Stimulated activated CD8-positive, alpha-beta memory T cell treated with anti-CD3 and anti-CD28 coated beads, Interleukin-7, amount 100 ng/mL, for 24 hours (primary cell): ENCODE measurements at places on chromosomes 2 and 18.

GRCh38 chr18:9631814-9632496 is 17.6 kb upstream of the PPP4R1 start:
- no peak for DNase-seq

GRCh38 chr2:109382226-109382895 is 231.4 kb downstream of the SEPTIN10 start:
- no peak for DNase-seq

DNA sequence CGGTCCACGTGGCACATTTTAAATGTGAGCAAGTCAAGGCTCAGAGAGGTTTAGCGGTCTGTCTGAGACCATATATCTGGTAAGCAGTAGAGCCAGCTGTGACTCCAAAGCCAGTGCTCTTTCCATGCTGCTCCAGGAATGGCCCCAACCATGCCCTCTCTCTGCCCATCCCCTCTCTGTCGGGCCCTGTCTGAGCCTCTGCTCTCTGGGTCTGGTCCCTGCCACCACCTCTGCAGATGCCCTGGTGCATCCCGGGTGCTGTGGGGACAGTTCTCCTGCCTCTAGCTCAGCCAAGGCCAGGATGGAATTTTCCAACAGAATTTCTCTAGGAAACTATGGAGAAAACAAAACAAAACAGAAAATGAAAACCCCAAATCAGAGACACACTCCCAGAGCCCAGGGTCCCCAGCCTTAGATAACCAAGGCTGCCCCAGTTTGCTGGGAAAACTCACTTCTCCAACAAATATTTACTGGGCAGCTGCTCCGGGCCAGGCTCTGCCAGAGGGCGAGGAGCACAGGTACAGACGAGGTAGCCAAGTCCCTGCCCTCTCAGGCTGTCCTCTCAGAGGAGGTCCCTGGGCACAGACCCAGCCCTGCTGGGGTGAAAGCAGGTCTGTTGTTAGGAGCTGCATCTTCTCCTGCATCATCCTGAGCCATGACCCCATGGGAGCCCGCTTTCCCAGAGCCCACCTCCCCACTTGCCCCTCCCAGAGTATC is 9.2 kb downstream of the ADRA2B start:
- DNase-seq = no peak

DNA sequence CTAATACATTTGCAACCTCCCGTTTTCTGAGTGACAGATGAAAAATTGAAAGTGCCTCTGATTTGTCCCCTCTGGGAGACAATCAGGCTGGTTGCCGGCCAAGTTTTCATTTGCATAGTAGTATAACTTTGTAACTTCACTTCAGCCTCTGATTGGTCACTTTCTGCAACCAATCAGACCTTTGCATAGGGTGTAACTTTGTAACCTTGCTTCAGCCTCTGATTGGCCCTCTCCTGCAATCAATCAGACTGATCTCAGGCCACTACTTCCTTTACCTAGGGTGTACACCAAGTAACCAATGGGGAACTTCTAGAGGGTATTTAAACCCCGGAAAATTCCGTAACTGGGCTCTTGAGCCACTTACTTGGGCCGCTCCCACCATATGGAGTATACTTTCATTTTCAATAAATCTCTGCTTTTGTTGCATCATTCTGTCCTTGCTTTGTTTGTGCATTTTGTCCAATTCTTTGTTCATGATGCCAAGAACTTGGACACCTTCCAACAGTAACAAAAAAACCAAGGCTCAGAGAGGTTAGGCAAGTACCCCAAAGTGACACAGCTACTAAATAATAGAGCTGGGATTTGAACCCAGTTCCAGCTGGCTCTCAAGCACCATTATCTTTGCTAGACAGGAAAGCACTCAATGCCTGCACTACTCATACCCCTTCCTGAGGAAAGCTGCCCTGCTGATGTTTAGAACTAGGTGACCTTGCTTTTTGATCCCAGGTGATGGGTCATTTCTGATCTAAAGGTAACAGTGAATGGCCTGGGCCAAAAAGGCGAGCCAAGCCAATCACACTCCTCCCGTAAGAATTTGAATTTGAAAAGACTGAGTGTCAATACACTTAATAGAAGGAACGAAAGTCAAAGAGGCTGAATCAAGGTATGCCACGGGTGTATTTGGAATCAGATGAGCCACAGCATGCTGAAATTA is 10.9 kb upstream of the MYOM1 start:
- no peak for DNase-seq

DNA sequence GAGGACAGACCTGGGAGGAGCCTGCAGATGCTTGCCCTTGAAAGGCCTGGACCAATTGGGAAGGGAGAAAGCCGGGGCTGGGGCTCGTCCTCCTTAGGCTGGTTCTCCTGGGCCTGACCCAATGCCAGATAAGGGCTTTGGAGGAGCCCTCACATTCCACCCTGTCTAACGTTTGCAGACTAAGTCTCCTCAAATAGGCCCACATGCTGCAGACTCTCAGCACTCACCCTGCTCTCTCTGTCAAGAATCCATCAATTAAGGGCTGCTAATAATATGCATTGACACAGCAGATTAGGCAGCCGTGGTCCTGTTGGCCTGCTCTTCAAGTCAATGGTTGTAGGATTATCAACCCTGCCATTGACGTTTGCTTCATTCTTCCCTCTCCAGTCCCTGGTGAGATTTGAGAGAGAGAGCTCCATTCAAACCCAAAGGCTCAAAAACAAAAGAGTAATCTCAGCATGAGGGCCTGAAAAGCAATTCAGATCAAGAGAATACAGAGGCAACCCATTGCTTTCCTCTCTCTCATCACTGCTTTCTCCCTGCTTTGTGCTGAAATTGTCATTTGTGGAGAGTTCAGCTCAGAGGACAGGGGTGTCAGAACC is 167.6 kb downstream of the INSIG2 start:
- DNase-seq = no peak

GRCh38 chr18:78169174-78169864 is 810.3 kb upstream of the SALL3 start:
- no peak for DNase-seq

- no peak for DNase-seq
Measured at GRCh38 chr2:73101626-73102256, 11.0 kb downstream of the RAB11FIP5 start.

DNA sequence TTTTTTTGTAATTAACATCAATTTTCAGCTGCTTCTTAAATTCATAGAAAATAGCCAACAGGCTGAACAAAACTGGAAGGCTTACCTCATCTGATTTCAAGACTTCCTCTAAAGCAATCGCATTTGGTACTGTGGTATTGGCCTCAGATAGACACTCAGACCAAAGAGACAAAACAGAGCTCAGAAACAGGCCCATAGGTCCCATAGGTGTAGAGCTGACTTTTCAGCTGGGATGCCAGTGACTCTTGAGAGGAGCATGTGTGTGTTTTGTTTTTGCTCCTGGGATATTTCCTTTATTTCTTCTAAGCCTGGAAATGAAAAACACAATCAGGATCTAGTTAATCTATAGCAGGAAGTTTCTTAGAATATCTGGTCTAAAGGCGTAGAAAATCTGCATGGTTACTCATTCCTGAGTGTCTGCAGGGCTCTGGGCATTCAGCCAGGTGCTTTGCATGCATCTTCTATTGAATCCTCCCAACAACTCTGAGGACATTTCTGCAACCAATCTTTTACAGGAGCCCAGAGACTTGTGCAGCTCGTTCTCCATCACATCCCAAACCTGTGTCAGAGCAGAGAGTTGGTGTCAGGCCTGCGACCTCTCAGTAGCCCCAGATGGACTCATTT is 190.8 kb downstream of the RTP5 start:
- no peak for DNase-seq

- no peak for DNase-seq
Measured at GRCh38 chr2:172970660-172971059, 105.0 kb upstream of the MAP3K20 start.

GRCh38 chr18:7021994-7022840 is 95.4 kb downstream of the LAMA1 start:
- no peak for DNase-seq

GRCh38 chr2:120922571-120923332 is 187.1 kb downstream of the GLI2 start:
- DNase-seq = no peak

- no peak for DNase-seq
Measured at GRCh38 chr2:19021100-19021476, 337.3 kb downstream of the OSR1 start.

DNA sequence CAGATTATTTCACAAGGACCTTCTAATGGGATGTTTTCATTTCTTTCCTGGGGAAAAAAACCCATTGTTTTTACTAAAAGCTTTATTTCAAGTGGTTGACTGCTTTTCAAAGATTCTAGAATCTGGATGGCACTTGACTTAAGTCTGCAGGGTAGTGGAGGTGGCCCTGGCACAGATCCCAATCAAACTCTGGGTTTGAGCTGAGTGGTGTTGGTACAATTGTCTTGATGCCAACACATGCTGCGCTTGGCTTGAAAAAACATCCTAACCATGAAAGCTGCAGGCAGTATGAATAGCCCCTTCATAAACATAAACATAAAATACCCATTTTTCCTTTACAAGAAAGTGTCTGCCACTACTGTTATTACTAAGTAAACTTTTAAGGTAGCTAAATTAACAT is 3.6 kb downstream of the PAPOLG start:
- DNase-seq = no peak

- DNase-seq = no peak
Measured at GRCh38 chr2:51120754-51121280, 88.9 kb upstream of the NRXN1 start.

DNA sequence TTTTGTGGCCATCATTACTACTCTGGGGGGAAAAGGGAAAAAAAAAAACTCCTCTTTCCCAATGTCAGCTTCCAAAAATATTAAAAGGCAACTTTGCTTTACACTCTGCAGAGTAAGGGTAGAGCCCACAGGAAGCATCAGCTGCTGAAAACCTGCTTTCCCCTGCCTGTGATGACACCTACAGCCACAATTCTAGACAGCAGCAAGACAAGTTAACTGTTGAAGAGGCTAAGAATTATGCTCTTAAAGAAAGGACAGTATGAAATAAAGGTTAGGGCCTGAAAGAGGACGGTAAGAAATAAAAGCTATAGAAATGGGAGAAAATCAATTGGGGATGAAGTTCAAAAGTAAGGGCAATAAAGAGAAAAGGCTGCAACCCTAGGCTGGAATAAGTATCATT is 3.0 kb downstream of the PDE11A start:
- no peak for DNase-seq

DNA sequence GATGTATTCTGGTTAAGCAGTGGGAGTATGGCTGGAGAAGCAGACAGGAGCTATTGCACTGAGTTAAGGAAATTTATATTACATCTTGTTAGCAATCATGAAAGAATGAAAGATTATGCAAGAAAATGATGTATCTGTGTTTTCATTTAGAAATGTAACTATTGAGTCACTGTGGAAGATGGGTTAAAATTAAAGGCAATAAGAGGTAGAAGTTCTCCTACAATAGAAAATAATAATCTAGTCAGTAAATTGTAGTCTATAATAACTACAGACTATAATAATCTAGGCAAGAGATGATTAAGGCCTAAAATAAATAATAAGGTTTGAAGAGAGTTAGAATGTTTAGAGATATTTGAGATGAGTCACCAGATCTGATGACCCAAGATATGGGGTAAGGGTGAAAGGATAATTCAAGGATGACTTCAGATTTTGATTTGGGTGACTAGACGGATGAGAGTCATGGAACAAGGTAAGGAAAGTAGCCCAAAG is 371.9 kb upstream of the KCNH7 start:
- DNase-seq = no peak

GRCh38 chr18:76429262-76430126 is 65.5 kb downstream of the ZNF516 start:
- no peak for DNase-seq

GRCh38 chr2:208297961-208298360 is 31.9 kb downstream of the PIKFYVE start:
- DNase-seq = no peak

DNA sequence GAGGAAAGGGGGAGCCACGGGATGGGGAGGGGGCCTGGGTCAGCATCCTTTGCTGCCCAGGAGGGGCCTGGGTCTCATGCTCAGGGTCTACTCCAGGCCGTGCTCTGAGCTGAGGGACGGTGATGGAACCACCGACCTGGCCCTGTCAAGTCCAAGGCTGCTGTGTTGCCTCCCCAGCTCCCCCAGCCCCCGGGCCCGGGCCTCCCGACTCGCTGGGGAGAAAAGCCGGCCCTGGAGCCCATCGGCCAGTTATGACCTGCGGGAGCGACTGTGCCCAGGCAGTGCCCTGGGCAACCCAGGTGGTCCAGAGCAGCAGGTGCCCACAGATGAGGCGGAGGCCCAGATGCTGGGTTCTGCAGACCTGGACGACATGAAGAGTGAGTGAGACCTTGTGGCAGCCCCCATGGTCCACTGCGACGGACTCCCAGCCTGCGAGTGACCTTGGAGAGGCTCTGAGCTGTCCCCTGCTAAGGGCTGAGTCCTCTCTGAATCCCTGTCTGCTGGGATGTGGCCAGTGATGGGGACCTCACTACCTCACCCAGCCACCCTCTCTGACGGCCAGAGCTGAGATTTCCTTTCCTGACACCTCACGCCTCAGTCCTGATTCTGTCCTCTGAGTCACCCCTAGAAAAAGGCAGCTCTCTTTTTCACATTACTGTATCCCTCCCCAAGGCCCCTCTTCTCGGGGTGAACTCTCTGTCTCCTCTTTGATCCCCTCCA is 2.7 kb downstream of the SLC4A3 start:
- DNase-seq = no peak

- DNase-seq = no peak
Measured at GRCh38 chr18:55811925-55812324, 223.9 kb upstream of the TCF4 start.

- no peak for DNase-seq
Measured at GRCh38 chr2:182503886-182504285, 77.0 kb upstream of the PDE1A start.

GRCh38 chr18:48030616-48031480 is 100.4 kb upstream of the SMAD2 start:
- no peak for DNase-seq

GRCh38 chr2:43826305-43827250 is 12.1 kb downstream of the ABCG5 start:
- DNase-seq = no peak

DNA sequence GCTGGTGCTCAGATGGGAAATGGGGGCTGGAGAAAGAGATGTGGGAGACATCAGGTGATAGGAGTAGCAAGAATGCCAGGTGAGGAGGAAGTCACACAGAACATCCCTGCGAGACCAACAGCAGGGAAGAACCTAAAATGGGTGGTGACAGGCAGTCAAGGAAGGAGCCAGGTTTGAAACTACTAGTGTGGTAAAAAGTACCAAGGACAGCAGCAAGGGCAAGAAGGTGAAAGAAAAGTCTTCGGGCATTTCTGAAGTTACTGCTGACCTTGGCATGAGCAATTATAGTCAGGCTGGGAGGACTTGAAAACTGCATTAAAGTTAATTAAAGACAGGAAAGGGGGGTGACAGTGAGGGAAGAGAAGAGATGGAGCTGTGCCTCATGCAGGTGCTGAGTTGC is 410.4 kb downstream of the RAD51AP2 start:
- no peak for DNase-seq

DNA sequence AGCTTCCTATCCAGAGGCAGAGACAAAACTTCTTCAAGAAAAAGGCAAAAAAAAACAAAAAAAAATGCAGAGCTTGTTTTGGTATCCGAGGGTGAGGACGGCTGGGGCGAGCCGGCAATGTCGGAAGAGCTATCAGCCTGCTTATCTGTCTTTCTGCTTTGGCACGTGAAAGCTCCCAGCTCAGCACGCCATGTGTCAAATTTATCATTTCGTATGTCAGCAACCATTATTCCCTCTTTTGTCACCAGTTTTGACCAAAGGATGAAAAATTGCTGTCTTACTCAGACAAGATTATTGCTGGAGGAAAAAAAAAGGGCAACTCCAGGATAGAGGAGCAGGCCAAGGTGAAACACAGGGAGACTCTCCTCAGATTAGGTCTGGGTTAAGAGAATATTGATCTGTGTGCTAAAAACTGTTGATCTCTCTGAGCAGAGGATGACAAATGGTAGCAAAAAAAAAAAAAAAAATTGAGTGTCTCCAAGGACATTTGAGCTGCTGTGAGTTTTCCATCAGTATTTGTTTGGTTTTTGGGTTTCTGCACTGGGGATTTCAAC is 532.0 kb upstream of the POU3F3 start:
- DNase-seq = no peak
